Esophagus muscularis mucosa (tissue), 4 donors: ENCODE measurements at places on chromosomes 11 and 22. TPM values are rescaled to one million over a fixed set of nuclear protein-coding genes. Genes with fewer than 3 reads are reported as not detected.
A peak's percentile ranks its signal among the peaks of the same experiment; 100 is the strongest.

FZD4 gene
- 27.0 TPM for total RNA-seq

DNA sequence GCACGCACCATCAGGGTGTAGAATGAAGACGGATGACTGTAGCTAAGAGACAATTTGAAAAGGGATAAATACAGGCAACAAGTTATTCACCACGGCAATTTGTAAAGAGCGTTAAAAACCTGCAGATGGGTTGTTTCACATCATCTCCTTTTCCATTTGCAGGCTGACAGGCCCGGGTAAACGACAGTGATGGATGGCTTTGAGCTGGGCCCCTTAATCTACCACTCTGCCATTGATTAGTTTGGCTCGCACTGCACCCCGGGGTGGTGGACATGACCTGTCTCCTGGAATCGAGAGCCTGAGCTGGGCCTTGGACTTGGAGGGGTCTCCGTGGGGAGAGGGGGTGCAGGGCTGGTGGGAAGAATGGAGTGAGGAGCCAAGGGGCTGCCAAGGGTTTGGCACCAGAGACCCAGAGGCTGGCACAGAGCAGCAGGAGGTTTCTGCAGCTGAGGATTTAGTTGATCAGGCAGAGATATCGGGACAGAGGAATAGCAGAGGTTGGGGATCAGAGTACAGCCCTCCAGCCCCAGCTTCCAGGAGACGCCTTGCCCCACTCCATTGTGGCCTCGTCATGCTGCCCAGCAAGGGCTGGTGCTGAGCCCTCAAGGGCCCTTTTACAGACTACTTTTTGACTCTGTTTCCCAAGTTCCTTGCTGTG lies 110.6 kb upstream of the NECTIN1 start:
- H3K4me3 ChIP-seq: no peak overlapping the region
- no peak for DNase-seq
- H3K4me1 ChIP-seq: no peaks in the 10 kb centered on the region
- H3K27me3 ChIP-seq: no peaks in the 10 kb centered on the region
- no peak overlapping the region for H3K27ac ChIP-seq

DNA sequence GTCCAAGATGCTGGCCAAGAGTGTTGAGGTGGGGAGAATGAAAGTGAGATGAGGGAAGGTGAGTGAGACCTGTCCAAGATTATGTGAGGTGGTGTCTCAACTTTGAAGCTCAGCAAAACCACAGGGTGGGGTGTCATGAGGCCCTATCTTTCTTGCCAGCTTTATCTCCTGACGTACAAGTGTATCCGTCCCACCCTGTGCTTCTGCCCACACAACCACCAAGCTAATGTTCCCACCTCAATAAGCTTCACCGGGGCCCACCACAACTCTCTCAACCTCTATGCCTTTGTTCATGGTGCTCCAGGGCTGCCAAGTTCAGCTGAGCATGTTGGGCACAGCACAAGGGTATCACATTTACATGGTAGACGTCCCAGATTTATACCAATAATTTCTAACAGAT lies 7.1 kb upstream of the TPST2 start:
- H3K36me3 ChIP-seq: no peaks in the 10 kb centered on the region
- H3K27ac ChIP-seq: no peak overlapping the region

- no peak for DNase-seq
- H3K27ac ChIP-seq: peak overlapping the region; percentile 85
- no peaks in the 10 kb centered on the region for H3K36me3 ChIP-seq
- H3K4me1 ChIP-seq: peaks cover 29% of the 10 kb centered on the region
These were observed 46.4 kb downstream of the MCM5 start for GRCh38 chr22:35446365-35446764.

- no peaks in the 10 kb centered on the region for H3K27me3 ChIP-seq
- H3K4me3 ChIP-seq: no peak overlapping the region
- no peak for DNase-seq
- peaks cover 26% of the 10 kb centered on the region for H3K4me1 ChIP-seq
- H3K27ac ChIP-seq: no peak overlapping the region
- no peaks in the 10 kb centered on the region for H3K36me3 ChIP-seq
These were observed 13.2 kb downstream of the SLC25A18 start for GRCh38 chr22:17576470-17576869.

GRCh38 chr22:32622004-32622743 lies 147.6 kb downstream of the FBXO7 start:
- no peak overlapping the region for H3K4me3 ChIP-seq
- no peaks in the 10 kb centered on the region for H3K36me3 ChIP-seq
